HFF-Myc (cell line): ENCODE measurements at places on chromosomes 1 and 21.

- DNase-seq: no peak
These were observed 126.2 kb downstream of the CNIH3 start for GRCh38 chr1:224742349-224742748.

DNA sequence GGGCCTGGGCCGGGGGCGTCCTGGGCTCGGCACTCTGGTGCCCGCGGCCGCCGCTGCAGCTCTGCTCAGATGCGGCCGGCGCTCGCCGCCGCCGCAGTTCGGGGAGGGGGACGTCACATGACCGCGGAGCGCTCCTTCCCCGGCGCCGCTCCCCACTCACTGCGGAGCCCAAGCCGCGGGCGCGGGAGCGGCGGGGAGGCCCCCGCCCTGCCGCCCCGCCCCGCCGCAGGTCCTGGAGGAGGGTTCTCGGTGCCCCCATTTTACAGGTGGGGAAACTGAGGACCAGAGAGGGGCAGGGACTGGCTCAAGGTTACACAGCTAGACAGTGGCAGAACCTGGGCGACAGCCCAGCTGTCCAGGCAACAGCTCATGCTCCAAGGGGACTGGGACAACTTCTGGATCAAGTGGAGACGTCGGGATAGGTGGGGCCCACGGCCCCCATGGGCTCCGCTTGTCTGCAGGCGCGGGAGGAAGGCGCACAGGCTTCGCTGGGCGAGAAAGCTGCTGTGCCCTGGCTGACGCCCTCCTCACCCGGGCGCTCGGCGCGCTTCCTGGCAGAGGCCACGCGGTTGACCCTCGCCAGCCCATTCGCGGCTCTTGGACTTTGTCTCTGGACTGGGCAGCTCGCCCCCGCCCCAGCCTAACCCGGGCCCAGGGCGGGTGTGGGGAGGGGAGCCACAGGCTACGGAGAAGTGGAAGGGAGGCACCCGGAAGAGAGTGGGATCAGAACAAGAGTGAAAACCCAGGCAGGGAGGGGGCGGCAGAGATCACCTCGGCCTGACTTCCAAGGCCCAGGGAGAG is at the start of gene RAP1GAP:
RAP1GAP (minus strand) TSS at position 100 of the 801 bp plus-strand sequence. CDS start 49,325 bp downstream, outside the sequence.
- no peak for DNase-seq

- DNase-seq: peak; percentile 41
These were observed 2.6 kb downstream of the MTF2 start for GRCh38 chr1:93081716-93082115.

- DNase-seq: no peak
These were observed 78.4 kb upstream of the POU3F1 start for GRCh38 chr1:38125016-38125415.

GRCh38 chr1:147635342-147635741 is 35.0 kb downstream of the ACP6 start:
- no peak for DNase-seq

- DNase-seq: no peak
These were observed 75.9 kb upstream of the GREM2 start for GRCh38 chr1:240687820-240688219.

DNA sequence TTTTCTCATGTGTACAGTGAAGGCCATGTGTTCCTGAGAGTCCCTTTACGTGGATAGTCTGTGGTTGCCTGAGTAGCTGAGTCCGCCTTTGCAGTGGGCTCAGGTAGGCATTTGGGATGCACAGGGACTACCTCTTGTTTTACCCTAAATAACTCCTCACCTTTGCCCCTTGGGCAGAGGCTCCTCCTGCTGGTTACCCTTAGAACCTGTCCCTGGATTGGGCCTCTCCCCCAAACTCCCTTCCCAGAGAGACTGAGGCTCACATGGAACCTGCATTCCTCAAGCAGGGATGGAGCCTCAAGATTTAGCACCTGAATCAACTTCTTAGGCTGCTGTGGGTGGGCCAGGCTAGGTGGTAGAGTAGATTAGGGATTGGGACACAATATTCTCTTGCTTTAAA is 111.7 kb downstream of the FOXD2 start:
- no peak for DNase-seq

GRCh38 chr1:113904293-113904673 is 316 bp downstream of the AP4B1 start:
- DNase-seq: no peak

GRCh38 chr1:16913181-16913832 is 8.4 kb upstream of the CROCC start:
- no peak for DNase-seq

GRCh38 chr1:222357252-222357651 is 190.7 kb downstream of the HHIPL2 start:
- DNase-seq: no peak

- DNase-seq: peak; percentile 69
These were observed at the start of gene GREM2 for GRCh38 chr1:240611619-240612480. TSS of gene GREM2 (minus strand) at chr1:240612155. CDS start at chr1:240493475, 118,680 bp downstream.

- DNase-seq: no peak
These were observed 646 bp downstream of the MAPKAPK2 start for GRCh38 chr1:206685334-206685768.

DNA sequence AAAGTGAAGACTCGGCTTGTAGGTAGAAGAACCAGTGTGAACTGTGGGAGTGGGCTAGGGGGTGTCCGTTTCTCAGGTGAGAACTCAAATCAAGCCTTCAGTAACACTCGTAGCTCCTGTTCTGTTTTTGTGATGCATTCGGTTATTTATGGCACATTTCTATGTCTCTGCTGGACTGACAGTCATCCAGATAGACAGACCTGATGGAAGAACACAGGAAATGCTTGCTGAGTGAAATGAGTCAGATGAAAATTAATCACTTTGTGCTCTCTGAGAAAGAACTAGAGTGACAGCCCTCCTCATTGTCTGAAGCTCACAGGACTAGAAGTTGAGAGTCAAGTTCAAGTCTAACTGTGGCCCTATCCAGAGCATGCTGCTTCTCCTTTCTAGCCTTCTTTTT is 360.1 kb upstream of the PLXNA2 start:
- DNase-seq: no peak

- DNase-seq: no peak
These were observed 50.2 kb upstream of the LHX8 start for GRCh38 chr1:75083848-75084514.

- DNase-seq: no peak
These were observed 54.0 kb downstream of the PGBD5 start for GRCh38 chr1:230371923-230372703.

DNA sequence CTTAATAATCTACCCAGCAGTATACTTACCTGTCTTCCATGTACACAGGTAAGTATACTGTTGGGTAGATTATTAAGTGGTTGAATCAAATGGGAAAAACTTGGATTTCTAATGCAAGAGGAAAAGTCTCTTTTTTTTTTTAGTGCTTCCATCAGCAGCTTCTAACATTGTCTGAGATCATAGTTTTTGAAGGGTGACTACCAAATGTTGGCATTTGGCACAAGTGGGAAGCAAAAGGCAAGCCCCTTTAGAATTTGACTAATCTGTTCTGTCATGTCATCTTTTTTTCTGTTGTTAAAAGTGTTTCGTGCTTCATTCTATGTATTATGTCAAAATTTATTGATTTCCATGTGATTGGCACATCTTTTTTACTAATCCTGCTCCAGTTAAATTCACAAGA is 547 bp downstream of the FMO1 start:
- no peak for DNase-seq

- no peak for DNase-seq
These were observed 23.6 kb downstream of the OPTC start for GRCh38 chr1:203517426-203518110.

GRCh38 chr21:42558368-42558767 is 44.7 kb downstream of the SLC37A1 start:
- no peak for DNase-seq

DNA sequence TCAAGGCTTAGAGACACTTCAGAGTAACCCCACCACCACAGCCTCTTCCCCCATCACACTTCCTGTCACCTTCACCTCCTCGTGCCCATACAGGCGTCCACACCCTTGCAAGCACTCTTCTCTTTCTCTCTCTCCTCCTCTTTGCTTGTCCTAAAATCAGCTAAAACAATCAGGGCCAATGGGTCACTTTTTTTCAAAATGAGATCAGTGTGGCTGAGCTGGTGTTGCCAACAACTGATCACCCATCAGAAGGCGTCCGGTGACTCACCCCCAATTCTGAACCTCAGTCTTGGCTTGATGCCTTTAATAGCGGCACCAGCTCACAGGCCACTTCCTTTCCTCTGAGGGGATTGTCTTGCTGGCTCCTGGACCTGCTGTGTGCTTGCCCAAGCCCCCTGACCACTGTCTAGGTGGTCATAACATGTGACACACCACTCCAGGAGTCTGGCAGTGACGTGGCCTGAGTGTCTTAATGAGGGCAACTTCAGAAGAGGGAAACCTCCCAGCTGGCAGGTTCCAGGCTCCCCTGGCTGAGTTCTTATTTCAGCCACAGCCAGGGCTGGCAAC is 1.6 kb downstream of the DRAXIN start:
- DNase-seq: peak; percentile 52
